ENCODE measurements at places on chromosomes 5 and 9.

DNA sequence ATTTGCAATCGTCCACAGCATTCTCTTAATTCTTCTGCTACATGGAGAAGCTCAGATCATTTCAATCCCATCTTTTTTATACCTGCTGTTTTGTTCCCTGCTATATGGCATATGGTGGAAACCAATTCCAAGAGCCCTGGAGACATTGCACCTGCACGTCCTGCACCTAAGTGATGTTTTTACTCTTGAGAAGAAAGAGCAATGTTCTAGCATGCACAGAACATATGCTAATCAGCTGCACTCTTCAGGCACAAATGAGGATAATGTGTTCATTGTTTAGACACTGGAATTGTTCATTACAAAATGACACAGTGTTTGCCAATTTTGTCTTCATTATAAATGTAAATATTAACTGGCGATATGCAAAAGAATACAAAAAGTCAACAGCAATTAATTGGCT is 935.8 kb downstream of the TLE4 start:
- DNase-seq, result no peak

DNA sequence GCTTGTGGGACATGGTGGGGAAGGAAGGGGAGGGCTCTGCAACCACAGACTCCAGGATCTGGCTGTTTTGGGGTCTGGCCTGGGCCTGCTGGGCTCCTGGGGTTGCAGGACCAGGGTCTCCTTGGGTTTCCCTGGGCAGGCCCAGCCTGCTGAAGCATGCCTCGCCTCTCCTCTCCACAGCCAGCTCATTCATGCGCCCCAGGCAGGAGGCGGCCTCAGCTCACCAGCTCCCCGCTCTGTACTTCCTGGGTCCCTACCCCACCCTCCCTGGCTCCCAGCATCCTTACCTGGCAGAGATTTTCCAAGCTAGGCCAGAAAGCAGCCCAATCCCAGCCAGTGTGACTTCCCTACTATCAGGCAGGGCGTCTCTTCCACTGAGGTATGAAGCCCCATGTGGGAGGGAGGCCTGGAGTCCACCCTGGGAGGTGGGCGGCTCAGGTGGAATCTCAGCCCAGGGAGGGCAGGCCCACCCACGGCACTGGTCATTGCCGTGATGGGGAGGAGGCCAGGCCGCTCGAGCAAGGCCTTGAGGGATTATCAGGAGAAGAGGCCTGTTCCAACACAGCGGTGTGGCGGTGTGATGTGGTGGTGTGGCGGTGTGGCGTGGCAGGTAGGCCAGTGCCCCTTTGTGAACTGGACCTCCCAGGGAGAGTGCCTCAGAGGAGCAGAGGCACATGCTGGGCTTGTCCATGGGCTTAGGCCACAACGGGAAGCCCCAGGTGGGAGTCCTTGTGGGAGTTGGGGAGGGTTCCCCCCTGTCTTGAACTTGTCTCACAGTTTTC is 103.4 kb downstream of the DAB2IP start:
- no peak for DNase-seq

GRCh38 chr9:134514503-134514902 is 127.1 kb upstream of the COL5A1 start:
- DNase-seq, result no peak

DNA sequence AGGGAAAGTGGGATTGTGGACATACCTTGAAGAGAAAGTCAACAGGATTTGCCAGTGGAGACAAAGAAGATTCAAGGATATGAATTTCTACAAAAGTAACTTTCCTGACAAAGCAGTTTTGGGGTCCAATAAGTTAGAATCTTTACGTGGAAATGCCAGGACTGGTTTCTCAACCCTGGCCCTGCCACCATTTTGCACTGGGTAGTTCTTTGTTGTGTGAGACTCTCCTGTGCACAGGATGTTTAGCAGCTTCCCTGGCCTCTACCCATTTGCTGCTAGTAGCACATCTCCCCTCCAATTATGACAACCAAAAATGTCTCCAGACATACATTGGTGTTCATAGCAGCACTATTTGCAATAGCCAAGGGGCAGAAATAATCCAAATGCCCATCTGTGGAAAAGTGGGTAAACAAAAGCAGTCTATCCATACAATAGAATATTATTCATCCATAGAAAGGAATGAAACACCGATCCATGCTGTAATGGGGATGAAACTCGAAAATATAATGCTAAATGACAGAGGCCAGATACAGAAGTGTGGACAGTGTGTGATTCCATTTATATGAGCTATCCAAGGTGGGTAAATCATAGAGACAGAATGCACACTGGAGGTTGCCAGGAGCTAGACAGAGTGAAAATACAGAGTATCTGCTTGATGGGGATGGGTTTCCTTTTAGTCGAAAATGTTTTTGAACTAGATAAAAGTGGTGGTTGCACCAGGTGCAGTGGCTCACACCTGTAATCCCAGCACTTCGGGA is 91.4 kb downstream of the NSUN2 start:
- DNase-seq, result no peak

DNA sequence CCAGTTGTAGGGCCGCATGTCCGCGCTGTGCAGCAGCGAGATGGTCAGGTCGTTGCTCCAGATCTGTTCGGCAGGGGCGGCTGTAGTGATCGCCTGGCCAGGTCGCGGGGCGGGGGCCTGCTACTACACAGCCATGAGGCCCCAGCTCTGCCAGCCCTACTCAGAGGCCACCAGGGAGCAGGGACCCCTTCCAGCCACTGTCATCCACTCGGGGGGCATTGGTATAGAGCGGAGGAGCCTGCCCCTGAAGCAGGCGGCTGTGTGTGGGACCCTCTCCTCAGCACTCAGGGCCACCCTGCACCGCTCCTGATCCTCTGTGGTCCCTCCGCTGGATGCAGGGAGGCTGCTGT is 1.7 kb downstream of the FBXW5 start:
- DNase-seq, result no peak

DNA sequence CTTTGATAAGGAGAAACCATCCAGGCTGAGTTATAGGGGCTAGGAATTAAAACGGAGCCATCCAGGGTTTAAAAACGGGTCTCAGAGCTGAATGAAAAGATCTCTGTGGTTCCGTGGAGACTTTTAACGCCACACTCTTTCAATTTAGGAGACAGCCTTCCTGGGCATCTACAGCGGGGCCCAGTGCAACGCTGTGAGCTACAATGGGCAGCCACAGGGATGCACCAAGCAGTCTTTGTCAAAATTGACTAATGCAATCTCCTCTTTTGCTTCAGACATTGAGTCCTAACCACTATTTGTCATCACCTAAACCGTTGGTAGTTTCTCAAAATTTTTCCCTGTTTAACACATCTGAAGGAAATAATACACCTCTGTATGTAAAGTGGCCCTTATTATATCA is 96.6 kb upstream of the ABCA1 start:
- DNase-seq, result no peak

DNA sequence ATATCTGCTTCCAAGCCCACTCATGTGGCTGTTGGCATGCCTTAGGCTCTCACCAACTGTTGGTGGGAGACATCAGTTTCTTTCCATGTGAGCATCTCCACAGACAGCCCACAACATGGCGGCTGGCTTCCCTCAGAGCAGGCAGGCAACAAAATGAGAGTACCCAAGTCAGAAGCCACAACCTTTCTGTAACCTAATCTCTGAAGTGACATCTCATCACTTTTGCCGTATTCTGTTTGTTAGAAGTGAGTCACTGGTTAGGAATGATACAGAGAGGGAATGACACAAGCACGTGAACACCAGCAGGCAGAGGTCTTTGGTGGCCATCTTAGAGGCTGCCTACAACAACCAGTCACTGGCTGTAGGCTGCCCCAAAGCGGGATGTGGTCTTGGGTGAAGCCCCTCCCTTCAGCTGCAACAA is 88.6 kb upstream of the RASGRF2 start:
- no peak for DNase-seq

- DNase-seq, result no peak
Measured at GRCh38 chr9:115461280-115461679, 343.3 kb upstream of the TNC start.

DNA sequence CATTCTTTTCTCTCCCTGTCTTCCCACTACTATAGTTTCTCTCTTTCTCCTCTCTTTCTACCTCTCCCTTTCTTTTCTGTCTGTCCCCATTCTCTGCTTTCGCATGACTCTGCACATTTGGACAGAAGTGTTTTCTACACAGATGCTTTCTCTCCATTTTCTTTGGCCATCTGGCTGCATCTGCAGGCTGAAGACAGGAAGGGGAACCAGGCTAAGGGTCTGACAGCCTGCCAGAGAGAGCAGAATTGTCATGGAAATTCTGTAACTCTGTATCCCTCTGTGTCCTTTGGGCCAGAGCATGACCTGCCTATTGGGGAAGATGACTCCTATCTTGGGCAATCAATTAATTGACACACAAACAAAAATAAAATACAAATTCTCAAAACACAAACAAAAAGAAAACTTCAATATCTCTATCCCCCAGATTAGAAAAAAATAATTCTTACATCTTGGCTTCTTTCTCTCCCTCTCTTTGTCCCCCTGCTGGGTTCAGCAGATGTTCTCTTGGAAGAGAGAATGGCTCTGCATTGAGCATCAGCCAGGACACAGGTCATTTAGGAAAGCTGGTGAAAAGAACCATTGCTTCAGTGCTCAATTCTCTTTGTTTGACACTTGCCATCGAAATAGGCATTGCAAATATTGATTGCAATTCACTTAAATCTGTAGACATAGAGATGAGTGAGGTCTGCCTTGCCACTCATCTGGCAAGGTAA is 415.9 kb upstream of the KLF4 start:
- no peak for DNase-seq

DNA sequence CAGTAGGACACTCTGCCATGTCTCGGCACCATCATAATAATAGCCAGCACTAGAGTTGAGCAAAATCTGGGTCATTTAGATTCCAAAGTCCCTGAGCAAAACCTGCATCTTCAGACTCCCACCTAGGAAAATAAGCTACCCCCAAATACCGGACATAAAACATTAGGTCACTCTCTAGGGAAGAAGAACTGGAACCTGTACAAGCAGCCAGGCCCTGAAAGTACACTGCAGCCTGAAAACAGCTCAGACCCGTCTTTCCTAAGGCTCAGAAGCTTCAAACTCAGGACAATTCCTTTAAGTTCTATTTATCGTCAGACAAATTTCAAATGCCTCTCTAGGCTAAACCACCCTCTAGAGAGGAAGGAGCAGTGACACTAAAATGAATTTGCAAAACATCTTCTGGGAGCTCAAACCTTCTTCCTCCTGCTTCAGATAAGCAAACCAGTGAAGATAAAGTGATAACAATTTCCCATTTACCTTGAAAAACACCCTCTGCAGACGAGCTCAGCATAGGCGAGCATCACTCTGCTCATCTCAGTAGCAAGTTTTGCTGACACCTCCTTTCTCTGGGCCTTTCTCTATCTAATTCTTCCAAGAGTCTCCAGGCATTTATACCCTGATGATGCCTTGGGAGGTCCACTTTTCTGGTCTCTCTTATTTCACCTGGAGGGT is 34.0 kb downstream of the ADAM19 start:
- no peak for DNase-seq

- no peak for DNase-seq
Measured at GRCh38 chr5:65822710-65823109, 100.7 kb downstream of the NLN start.

GRCh38 chr5:80672140-80672736 is 17.5 kb upstream of the DHFR start:
- no peak for DNase-seq

DNA sequence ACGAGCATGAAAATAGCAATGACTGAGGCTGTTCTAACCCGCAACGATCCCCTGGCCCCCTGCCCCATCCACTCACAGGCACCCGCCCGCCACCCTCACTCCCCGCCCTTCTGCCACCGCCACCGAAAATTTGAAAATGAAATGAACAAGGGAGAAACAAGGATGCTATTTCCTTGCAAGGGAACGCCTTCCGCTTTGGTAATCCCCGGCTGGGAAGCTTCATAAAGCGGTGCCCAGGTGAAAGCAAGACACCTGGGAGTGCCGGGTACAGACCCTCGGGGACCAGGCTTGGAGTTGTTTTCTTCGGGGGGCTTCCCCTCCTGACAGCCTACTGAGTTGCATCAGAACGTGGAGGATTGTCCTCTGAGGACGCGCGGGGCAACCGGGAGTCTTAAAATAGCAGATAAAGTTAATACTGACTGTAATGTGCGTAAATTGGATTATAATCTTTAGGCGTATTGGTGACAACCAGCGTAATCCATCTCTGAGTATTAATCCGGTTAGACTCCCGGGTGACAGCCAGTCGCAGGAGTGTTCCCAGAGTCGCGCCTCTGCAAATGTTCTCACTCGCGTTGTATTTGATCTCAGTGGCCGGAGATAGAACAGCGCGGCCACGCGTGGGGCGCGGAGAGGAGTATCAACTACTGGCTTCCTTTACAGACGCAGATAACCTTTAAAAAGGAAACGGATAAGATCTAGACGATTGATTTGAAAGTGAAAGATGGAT is 885 bp upstream of the MLLT3 start:
- peak; percentile 46 for DNase-seq

GRCh38 chr5:121719255-121719654 is 132.4 kb upstream of the FTMT start:
- DNase-seq, result no peak

DNA sequence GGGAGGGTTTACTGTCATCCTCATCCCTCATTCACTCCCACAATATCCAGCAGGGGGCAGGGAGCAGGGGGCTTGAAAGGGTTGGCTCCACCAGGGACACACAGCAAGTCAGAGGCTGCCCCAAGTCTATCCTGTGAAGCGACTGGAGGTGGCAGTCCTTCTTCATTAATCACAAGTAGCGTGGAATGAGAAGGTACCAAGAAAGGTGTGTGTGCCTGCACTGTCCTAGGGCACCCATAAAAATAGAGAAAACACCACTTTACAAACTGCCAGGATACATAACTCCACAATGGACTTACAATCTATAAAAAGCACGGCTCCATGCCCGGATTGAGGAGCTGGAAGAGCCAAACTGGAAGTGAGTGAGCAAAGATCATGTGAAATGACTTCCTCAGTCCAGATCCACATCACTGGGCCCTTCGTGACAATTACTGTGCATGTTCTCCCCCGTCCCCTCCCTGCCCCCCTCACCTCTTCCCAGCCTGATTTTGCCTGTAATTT is 183.9 kb downstream of the SLIT3 start:
- DNase-seq, result no peak

DNA sequence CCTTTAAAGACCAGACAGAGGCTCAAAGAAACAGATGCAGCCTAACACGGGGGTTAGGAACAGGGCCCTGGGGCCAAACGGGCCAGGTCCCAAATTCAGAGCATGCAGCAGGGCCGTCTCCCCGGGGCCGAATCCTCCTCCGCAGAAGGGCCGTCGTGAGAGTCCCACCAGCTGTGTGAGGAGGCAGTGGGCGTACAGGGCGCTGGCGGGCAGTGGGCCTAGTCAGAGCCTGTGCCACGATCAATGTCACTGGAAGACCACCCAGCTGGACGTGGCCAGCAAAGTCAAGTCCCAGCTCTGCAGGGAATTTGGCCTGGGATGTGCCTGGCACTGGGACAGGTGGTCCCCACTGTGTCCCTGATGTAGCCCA is 15.8 kb upstream of the FCN2 start:
- DNase-seq, result no peak

DNA sequence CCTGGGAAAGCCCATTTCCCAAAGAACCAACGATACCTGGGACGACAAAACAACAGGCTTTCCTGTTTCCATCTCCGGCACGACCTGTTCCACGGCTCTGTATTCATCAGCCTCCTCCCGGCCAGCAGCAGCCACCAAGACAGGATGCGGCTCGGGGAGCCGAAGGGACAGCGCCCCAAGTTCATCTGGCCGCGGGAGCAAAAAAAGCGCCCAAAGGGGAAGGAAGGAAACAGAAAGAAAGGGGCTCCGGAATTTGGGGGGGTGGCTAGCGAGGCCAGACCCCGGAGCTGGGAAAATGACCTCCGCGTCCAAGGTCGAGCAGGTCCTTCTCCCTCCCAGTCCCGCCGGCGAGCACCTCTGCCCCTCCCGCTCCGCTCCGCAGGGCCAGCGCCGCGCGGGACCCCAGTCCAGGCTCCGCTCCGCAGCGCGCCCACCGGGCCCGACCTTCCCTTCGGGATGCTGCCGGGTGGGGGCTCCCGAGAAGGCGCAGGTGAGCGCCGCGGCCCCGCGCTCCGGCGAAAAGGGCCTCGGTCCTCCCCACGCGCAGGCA is 608 bp downstream of the ELOVL7 start:
- DNase-seq, result no peak
